ENCODE measurements at places on chromosomes 6 and 20.

DNA sequence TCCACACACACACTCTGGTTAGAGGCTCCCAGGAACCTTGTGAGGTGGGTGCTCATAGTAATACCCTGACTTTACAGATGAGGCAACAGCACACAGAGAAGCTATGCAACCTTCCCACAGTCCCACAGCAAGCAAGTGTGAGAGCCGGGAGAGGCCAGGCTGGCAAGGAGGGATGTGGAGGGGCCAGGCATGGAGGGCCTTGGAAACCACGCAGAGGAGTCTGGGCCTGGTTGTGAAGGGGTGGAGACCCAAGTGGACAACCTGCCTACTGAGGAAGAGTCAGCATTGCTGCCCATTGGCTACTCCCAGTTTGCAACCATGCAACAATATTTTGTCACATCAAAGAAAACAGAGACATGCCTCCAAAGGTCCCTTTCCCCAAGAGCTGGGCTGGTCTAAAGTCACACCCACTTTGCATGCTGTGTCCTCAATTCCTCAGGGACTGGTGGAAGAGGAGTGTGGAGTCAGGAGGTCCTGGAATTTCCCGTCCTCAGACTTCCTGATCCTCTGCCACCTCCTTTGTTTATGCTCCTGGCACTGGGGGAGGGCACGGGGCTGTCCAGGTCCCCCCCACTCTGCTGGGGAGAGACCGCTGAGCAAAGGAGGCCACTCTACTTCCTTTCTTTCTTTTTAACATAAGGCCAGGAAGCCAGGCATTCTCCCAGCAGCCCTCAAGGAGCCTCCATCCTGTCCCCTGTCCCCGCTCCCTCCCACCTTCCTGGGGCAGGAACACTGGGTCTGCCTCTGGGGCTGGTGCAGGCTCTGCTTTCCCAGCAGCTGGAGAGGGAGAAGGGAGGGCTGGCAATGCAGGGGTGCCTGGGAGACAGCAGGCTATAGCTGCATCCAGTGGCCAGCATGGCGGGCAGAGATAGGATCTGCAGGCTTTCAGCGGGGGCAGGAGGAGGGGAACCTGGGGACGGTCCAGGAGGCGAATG lies 68.3 kb downstream of the NOL4L start:
- DNase-seq = no peak

GRCh38 chr20:61753987-61754956 lies 311.4 kb downstream of the TAF4 start:
- DNase-seq = no peak

DNA sequence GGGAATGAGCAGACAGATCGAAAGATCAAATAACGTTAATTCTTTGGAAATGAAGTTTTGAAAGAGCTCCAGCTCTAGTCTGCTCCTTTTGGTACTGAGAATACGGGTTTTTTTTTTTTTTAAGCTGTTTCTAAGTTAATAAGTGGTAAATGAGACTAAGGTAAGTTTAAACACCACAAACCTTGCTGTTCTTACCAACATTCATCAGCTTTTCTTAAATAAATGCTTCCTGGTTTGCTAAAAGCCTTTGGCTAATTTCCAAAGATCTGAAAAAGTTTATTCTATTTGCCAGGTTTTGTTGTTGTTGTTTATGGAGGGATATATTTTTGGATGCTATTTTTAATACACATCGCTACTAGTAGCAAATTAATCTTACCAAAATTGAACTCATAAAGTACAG lies 55.1 kb upstream of the STXBP5 start:
- DNase-seq = no peak

DNA sequence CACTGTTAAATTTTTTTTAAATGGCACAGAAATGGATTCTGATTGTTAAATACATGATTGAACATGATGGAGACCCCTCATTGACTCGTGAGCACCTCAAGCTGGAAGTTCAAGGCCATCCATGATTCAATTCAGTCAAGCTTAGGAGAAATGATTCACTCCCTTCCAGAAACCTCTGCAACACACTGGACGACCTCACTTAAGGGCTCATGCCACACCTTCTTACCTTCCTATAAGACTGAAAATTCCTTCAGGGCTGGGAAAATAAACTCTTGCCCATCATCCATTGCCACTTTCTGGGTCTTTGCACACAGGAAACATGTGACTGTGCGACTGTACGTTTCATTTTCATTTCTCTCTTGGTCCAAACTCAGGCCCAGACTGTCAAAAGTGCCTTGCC lies 196.4 kb downstream of the TBXT start:
- no peak for DNase-seq

GRCh38 chr20:47778398-47779354 lies 6.6 kb downstream of the SULF2 start:
- DNase-seq = no peak

DNA sequence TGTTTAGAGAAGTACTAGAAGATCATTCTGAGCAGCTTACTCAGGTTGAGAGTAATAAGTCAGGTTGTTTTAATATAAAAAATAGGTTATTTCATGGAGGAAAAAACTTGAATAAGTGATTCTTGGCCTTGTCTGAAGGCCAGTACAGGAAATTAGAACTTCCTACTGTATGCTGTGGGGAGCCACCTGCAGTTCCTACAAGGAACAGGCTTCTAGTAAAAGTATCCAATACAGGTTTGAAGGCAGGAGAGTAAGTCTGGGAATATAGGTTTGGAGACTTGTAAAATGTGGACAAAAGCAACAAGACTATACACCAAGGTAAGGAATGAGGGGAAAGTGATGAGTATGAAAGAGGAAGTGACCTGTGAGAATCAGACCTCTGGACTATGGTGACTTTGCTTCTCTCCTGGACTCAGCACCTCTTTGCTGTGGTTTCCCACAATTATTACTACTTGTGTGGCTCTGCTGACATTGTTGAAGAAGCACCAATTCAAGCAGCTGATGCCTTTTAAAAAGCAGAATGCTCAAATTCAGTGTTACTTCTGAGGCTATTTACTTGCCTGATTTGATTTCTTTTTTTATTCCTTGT lies 278.6 kb downstream of the TBC1D7 start:
- DNase-seq = no peak
